Cardiac fibroblast (primary cell): ENCODE measurements at places on chromosomes 1 and 21.

DNA sequence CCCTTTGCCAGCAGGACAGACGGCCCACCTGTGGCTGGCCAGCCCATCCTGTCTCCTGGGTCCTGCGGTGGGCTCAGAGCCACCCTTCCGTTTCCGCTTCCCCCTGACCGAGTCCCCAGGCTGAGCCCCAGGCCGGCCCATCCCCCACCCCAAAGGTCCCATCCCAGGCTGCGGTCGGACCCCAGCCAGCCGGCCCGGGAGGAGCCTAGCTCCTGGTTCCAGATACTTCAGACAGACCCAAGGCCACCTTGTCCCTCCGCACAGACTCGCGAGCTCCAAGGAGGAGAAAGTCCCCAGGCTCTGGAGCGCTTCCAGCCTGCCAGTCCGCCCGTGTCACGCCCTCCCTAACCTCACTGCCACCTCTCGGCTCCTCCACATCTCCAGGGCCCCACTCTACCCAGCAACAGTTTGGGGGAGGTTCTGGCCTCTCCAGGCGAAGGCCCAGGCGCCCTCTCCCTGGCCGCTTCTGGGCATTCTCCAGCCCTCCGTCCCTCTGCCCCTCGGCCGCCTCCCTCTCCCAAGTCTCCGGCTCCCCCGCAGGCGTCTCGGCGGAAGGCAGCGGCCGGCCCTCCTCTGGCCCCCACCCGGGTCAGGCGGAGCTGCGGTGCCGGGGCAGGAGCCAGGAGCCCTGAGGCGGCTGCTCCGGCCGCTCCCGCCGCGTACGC lies 835 bp downstream of the LRRN2 start:
- DNase-seq: no peak

GRCh38 chr1:104929280-104929679 lies 1179.6 kb downstream of the AMY1C start:
- no peak for DNase-seq

DNA sequence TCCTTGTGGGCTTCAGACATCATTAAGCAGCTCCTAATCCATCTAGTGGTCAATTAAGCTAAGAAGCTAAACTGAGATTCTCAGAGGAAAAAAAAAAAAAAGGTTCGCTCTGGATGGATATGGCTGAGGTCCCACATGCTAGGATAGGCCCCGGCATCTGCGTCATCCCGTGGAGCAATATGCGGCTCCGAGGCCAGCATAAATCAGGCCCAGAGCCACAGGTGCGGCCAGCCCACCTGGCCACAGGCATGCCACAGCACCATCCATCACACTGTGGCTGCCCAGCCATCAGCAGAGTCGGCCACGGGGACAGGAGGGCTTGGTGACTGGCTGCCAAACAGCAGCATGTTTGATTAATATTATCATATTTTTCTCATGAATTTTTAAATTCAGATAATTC lies 106.9 kb upstream of the TIAM1 start:
- no peak for DNase-seq

- no peak for DNase-seq
Observed at GRCh38 chr1:19688041-19688842, 23.6 kb downstream of the HTR6 start.

DNA sequence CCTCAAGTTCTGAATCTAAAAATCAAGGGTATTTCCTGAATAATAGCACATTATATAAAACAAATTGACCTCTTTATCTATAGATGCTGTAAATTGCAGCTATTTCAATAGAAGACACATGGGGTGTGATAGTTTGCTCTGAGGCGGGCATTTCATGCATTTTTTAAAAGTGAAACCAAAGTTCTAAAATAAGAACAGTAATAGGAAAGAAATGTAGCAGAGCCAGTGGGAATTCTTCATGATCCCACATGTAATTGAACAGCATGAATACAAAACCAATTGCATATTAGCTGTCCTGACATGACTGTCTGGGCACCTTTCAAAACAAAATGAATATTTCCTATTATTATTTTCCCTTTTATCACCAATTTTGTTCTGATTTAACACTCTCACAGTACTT lies 85.0 kb downstream of the RGS21 start:
- peak; percentile 32 for DNase-seq

DNA sequence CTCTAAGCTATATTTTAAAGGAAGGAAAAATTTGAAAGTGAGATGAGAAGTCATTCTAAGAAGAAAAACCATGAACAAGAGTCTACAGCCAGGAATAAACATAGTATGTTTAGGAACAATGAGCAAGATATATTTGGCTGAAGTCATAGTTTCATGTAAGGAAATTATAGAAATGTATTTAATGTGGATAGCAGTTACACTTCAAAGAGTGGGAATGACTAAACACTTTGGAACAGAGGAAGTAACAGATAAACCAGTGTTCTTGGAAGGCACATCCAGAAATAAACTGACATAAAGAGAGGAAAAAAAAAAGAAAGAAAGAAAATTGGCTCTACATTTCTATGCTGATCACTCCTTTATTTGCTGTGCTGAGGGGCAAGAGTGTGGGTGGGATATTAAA lies 18.0 kb downstream of the C8A start:
- peak; percentile 18 for DNase-seq

GRCh38 chr1:33273961-33274371 lies 17.7 kb downstream of the ZNF362 start:
- DNase-seq: no peak

- DNase-seq: no peak
Observed at GRCh38 chr1:54111624-54112023, 41.2 kb downstream of the CDCP2 start.
